ENCODE measurements at places on chromosomes 3 and 15.
A peak's percentile ranks its signal among the peaks of the same experiment; 100 is the strongest.

DNA sequence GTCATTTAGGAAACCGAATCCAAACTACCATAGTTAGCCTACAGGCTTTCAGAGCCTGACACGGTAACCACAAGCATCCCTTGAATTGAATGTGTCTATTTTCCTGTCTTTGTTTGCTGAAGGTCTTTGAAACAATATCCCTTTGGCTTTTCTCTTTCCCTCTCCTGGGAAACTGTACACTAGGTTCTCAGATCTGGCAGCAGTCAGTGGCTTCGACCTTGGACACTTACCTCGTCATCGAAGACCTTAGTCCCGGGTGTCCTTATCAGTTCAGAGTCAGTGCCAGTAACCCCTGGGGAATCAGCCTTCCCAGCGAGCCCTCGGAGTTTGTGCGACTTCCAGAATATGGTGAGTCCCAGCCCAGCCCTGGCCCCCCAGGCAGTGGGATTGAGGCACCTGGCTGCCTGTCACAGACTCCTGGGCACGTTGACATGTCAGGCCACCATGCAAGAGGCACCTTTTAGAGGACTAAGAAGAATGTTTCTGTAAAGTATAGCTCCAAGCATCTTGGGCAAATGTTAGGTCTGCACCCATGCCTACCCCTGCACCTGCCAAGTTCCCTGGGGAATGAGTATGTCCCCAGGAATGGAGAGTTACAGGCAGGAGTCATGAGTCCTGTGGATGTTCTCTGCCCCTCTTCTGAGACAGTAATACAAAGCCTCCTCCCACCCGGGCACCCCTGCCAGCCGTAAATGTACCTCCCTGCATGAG lies 30.4 kb upstream of the UMPS start:
- DNase-seq: no peak

DNA sequence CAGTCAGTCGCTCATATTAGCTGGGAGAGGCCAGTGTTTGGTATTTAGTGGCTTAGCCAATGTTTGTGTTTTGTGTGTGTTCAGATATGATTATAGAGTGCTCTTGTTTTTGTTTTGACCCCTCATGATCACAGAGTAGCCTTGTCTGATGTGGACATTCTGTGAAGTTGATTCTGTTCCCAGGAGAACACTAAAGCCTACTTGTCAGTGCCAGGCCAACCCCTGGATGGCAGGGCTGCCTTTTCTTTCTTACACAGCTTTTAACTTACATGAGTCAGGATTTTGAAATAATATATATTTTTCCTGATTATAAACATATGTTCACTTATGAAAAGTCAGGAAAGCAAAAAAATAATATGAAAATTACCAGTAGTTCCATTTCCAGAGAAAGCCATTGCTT lies 11.9 kb downstream of the CFAP161 start:
- no peak for DNase-seq

DNA sequence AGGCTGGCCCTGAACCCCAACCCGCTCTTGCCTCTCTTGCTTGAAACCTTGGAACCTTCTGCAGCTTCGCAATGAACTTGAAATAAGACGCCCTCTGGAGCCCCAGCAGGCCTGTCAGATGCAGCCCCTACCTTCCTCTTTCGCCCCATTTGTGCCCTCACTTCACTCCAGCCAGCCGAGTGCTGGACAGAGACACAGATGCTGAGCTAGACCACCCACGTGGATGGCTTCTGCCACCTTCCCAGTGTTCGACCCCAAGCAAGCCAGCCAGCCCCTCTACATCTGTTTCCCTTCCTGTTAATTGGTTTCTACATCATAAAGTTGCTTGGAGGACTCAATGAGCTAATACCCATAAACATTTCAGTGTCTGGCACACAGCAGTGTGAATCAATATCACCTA lies 23.8 kb upstream of the SNRPA1 start:
- DNase-seq: no peak

DNA sequence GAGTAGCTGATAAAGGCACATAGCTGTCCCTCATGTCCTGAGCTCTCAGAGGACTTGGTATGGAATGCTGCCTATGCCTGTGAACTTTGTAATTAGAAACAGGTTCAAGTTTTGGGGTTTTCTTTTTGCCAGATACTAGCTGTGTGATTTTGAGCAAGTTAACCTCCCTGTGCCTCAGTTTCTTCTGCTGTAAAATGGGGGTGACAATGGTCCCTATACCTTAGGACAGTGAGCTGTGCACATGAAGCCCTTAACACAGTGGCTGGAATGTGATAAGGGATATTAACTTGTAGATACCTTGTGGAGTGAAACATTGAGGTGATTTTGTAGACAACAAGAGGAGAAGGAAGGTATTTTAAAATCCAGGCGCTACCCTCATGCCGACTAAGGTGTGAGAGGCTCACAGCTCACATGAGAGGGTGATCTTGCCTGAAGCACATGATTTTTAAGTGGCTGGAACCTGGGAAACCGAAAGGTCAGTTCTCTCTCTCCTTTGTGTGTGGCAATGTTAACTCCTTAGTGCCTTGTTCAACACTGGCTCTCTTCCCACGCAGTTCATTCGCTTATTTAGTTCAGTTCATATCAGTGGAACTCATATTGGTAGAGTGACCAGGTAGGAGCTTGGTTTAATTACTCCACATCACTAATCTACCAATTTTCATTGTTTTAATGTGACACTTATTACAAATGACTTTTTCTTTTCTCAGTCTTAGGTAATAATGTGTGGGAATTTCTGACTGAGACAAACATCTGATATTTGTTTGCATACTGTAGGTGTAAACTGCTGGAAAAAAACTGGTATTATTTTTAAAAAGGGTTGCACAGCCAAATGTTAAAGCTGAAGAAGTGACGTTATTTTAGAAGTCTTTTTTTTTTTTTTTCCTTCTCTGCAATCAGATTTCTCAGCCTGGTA lies 236.2 kb downstream of the ITPR1 start:
- DNase-seq: no peak

GRCh38 chr3:88033079-88033478 lies 25.7 kb downstream of the CGGBP1 start:
- no peak for DNase-seq

- DNase-seq: no peak
These were observed 18.9 kb downstream of the RAP2B start for GRCh38 chr3:153180860-153181372.

- no peak for DNase-seq
These were observed 291.0 kb downstream of the CLSTN2 start for GRCh38 chr3:140225996-140226395.

DNA sequence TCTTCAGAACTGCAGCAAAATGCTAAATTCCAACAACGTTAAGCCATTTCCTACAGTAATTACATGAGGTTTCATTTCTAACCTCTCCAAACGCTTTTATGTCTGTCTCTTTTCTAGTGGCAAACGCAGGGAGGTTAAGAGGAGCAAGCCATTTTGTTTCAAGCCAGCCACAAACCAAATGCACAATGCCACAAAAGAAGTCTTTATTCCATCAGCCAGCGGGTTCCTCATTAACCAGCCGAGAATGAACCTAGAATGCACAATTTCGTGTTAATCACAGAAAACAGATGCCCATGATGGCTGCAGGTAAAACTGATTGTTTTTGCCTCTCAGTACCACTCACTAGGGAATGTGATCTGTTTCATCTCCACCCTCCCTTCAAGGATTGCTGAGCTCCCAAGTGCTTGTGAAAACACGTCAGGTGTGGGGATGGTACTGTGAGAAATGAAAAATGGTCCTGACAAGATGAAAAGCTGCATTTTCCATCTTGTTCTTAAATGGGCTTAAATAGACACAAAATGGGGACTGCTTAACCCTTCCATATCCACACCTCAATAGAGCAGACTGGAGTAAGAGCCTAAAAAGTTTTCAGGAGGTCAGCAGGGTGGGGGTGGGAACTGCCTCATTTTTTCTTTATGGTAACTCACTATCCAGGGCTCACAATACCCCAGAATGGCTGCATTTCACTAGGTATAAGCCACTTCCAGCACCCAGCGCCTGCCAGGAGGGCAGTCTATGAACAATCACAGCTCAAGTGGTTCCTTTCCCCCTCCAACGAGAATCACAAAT lies 277.1 kb downstream of the MAGI1 start:
- DNase-seq: no peak

DNA sequence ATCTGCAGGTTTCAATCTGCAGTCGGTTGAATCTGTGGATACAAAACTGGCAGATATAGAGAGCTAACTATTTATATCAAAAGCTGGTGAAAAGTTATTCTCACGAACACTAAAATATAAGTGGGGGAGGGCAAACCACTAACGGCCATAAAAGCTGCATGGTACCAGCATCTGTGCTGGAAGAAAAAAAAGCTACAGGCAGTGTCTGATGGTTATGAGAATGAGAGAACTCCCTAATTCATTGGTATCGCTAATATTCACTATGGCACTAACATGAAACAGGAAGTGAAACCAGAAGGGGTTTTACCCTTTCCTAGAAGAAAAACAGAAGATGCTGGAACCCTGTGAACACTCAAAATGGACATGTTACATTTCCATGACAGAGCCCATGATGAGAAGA lies 15.9 kb downstream of the CEP70 start:
- peak; percentile 27 for DNase-seq

GRCh38 chr15:66674756-66675155 lies 27.3 kb upstream of the SMAD6 start:
- no peak for DNase-seq

Data from CD4-positive, alpha-beta T cell (primary cell).